ENCODE measurements at places on chromosomes 12 and 14. TPM values are rescaled to one million over a fixed set of nuclear protein-coding genes. Genes with fewer than 3 reads are reported as not detected.

MIP gene
- total RNA-seq: not detected

IL23A gene
- total RNA-seq: not detected

CLEC9A gene
- not detected for total RNA-seq

SPRYD4 gene
- 3.6 TPM for total RNA-seq

B3GNT4 gene
- total RNA-seq: not detected

PLEKHH1 gene
- 3.7 TPM for total RNA-seq

TPPP2 gene
- 1.6 TPM for total RNA-seq

GRCh38 chr12:95393191-95393790 lies 80.7 kb upstream of the METAP2 start:
- H3K4me1 ChIP-seq: no peaks in the 10 kb centered on the region
- no peaks in the 10 kb centered on the region for H3K36me3 ChIP-seq
- no peak overlapping the region for H3K4me3 ChIP-seq
- no peak overlapping the region for H3K27ac ChIP-seq

DNA sequence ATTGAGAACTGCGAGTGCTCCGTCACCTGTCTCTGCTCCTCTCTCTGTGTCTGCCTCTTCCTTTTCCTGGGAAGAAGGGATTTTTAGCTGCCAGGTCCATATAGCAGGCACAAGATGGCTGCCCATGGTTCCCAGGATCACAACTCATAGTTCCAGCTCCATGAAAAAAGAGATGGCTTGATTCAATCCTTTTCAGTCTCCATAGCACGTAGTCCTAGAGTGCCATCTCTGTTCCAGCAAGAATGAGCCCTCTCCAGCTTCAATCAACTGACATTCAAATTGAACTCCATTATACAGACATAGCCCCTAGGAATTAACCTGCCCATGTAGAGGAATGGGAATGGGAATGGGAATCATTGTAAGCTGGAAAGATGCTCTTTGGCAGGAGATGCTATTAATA lies 34.7 kb upstream of the RTRAF start:
- H3K27ac ChIP-seq: no peak overlapping the region
- peaks cover 12% of the 10 kb centered on the region for H3K36me3 ChIP-seq
- no peaks in the 10 kb centered on the region for H3K27me3 ChIP-seq
- H3K4me3 ChIP-seq: no peak overlapping the region
- H3K4me1 ChIP-seq: peaks cover 12% of the 10 kb centered on the region

GRCh38 chr12:101021911-101022388 lies 188.1 kb downstream of the SLC5A8 start:
- H3K4me1 ChIP-seq: no peaks in the 10 kb centered on the region
- no peak for DNase-seq
- no peak overlapping the region for H3K4me3 ChIP-seq
- no peaks in the 10 kb centered on the region for H3K36me3 ChIP-seq

- H3K27me3 ChIP-seq: no peaks in the 10 kb centered on the region
- no peaks in the 10 kb centered on the region for H3K4me1 ChIP-seq
- no peak overlapping the region for H3K27ac ChIP-seq
- no peak overlapping the region for H3K4me3 ChIP-seq
- no peak for DNase-seq
- peaks cover 100% of the 10 kb centered on the region for H3K36me3 ChIP-seq
Measured at GRCh38 chr12:108526482-108527165, 11.5 kb downstream of the FICD start.

DNA sequence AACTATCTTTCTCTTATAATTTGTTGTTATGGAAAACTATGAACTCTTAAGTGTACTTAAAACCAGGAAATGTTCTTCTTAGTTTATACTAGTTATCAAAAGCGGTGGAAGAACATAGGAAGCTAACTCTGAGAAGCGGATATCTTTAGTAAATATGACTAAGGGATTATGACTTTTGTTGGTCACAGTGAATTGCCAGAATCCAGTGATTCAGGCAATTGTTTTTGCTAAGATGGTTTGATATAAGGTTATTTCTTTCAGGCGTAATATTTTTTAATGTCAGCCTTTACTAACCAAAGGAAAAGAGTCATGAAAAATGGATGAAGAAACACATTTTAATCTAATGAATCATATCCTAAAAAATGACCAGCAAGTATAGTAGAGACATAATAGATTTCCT lies 473.5 kb downstream of the FOXG1 start:
- H3K27me3 ChIP-seq: no peaks in the 10 kb centered on the region
- no peak overlapping the region for H3K4me3 ChIP-seq
- H3K27ac ChIP-seq: no peak overlapping the region
- DNase-seq: no peak
- no peaks in the 10 kb centered on the region for H3K36me3 ChIP-seq
- no peaks in the 10 kb centered on the region for H3K4me1 ChIP-seq

GRCh38 chr12:132218915-132219314 lies 74.7 kb downstream of the NOC4L start:
- no peak overlapping the region for H3K27ac ChIP-seq
- H3K36me3 ChIP-seq: no peaks in the 10 kb centered on the region
- peaks cover 78% of the 10 kb centered on the region for H3K27me3 ChIP-seq
- no peak overlapping the region for H3K4me3 ChIP-seq
- DNase-seq: no peak

DNA sequence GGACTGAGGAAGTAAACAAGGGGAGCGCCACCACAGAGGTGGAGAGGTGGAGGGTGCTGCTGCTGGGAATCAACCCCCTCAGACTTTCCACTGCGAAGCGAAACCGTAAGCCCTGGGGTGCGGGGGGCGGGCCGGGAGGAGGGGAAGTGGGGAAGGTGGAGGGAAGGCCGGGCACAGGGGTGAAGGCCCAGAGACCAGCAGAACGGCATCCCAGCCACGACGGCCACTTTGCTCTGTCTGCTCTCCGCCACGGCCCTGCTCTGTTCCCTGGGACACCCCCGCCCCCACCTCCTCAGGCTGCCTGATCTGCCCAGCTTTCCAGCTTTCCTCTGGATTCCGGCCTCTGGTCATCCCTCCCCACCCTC lies at the start of gene LAG3:
Gene LAG3, plus strand, starts transcription at position 190 of the 365 bp plus-strand sequence. CDS start 333 bp downstream, outside the sequence.
- peaks cover 13% of the 10 kb centered on the region for H3K36me3 ChIP-seq
- peak within 1 kb of the TSS; percentile 33 for H3K27ac ChIP-seq
- DNase-seq: no peak
- peaks cover 29% of the 10 kb centered on the region for H3K27me3 ChIP-seq
- peaks cover 39% of the 10 kb centered on the region for H3K4me1 ChIP-seq

DNA sequence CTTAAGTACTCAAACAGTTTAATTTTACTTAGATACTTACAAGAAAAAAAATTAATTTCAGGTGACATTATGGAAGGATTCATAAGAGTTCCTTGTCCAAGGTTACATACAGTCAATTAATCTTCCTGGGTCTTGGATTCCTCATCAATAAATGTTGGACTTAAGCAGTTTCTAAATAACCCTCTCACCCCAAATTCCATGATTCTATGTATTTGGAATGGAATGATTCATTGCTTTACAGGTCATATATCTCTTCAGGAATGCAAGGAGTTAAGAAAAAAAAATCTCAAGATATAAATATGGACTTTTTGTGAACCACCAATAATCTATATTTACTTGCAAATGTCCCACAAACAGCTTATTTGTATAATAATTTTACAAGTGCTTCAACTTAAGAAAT lies 84.2 kb upstream of the BMP4 start:
- H3K27ac ChIP-seq: no peak overlapping the region
- no peaks in the 10 kb centered on the region for H3K27me3 ChIP-seq
- no peak overlapping the region for H3K4me3 ChIP-seq

DNA sequence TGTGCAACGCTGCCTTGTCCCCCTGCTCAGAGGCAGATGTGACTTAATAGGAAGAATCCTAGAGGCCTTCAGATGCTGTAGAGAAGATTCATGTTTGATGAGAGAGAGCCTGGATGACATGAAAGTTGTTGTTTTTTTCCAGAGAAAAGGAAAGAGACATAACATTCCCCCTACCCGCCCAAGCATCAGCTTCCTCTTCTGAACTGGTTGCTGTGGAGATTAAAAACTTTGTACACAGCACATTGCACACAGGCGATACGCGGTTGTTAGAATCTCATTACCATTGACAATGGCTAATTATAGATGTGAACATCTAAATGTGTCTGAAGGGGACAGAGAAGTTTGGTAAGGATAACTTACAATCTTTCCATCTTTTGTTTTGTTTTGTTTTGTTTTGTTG lies 13.6 kb upstream of the ETFBKMT start:
- no peaks in the 10 kb centered on the region for H3K27me3 ChIP-seq
- peaks cover 4% of the 10 kb centered on the region for H3K4me1 ChIP-seq
- H3K27ac ChIP-seq: no peak overlapping the region
- no peaks in the 10 kb centered on the region for H3K36me3 ChIP-seq

- H3K27ac ChIP-seq: peak overlapping the region; percentile 31
- no peak overlapping the region for H3K4me3 ChIP-seq
- peaks cover 38% of the 10 kb centered on the region for H3K4me1 ChIP-seq
- no peak for DNase-seq
Measured at GRCh38 chr12:110373425-110373824, 30.1 kb downstream of the ANAPC7 start.

DNA sequence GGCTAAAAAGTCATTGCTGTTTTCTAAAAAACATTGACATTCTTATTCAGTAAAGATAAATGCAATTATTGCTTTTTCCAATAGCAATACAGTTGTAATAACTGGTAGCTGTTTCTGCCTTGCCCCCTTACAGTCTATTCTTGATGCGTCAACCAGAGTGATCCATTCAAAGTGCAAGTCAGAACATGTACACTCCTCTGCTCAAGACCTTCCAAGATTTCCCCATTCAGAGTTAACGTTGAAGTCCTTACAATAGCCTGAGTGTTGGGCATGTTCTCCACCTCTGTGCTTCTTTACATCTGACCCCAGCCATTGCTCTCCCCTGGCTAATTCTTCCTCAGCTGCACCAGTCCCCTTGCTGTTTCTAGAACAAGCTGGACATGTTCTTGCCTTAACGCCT lies 24.3 kb downstream of the VRK1 start:
- H3K27ac ChIP-seq: no peak overlapping the region
- H3K4me3 ChIP-seq: no peak overlapping the region
- DNase-seq: no peak
- H3K36me3 ChIP-seq: no peaks in the 10 kb centered on the region
- H3K27me3 ChIP-seq: no peaks in the 10 kb centered on the region

- no peaks in the 10 kb centered on the region for H3K36me3 ChIP-seq
- no peak for DNase-seq
- H3K27ac ChIP-seq: no peak overlapping the region
- no peaks in the 10 kb centered on the region for H3K27me3 ChIP-seq
- H3K4me3 ChIP-seq: no peak overlapping the region
- H3K4me1 ChIP-seq: no peaks in the 10 kb centered on the region
Measured at GRCh38 chr14:27686137-27686536, 1080.5 kb upstream of the FOXG1 start.

GRCh38 chr12:76220980-76221379 lies 127.2 kb downstream of the BBS10 start:
- DNase-seq: no peak
- no peak overlapping the region for H3K4me3 ChIP-seq
- H3K27ac ChIP-seq: no peak overlapping the region
- H3K27me3 ChIP-seq: peaks cover 6% of the 10 kb centered on the region
- no peaks in the 10 kb centered on the region for H3K4me1 ChIP-seq

- H3K4me1 ChIP-seq: no peaks in the 10 kb centered on the region
- DNase-seq: no peak
- no peak overlapping the region for H3K4me3 ChIP-seq
- no peaks in the 10 kb centered on the region for H3K27me3 ChIP-seq
- H3K36me3 ChIP-seq: no peaks in the 10 kb centered on the region
- no peak overlapping the region for H3K27ac ChIP-seq
Measured at GRCh38 chr12:80655751-80656150, 51.7 kb upstream of the MYF6 start.

DNA sequence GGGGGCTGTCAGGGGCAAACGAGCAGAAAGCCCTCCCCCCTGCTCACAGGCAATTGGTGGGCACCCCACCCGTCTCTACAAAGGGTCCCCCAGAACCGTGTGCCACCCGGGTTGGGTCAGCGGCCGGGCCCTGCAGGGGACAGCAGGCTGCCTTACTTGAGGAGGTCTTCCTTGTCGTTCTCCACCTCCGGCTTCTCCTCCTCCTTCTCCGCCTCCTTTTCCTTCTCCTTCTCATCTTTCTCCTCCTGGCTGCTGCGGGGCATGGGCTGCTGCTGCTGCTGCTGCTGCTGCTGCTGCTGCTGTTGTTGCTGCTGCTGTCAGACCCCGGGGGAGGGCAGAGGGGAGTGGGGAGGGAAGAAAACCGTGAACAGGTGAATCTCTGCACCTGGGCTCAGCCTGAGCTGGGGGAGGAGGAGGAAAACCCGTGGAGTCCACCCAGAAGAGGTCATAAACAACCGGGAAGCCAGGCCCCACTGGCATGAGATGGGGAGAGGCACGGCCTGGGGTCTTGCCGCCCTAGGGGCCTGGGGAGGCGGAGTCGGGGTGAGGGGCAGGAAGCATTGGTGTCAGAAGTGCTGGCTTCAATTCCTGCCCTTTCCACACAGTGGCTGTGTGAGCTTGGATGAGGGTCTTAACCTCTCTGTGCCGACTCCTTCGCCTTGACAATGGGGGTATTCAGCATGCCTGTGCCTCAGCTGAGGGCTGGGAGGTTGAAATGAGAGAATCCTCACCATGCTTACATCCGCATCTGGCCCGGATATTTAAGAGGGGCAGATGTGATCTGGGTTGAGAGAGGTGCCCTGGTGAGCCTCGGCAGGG lies 107.6 kb downstream of the RFLNA start:
- no peak for DNase-seq
- H3K4me1 ChIP-seq: peaks cover 68% of the 10 kb centered on the region
- peaks cover 49% of the 10 kb centered on the region for H3K36me3 ChIP-seq
- H3K27me3 ChIP-seq: no peaks in the 10 kb centered on the region

GRCh38 chr14:31440280-31440679 lies 17.0 kb downstream of the DTD2 start:
- no peak overlapping the region for H3K4me3 ChIP-seq
- H3K27ac ChIP-seq: no peak overlapping the region
- DNase-seq: no peak
- H3K27me3 ChIP-seq: no peaks in the 10 kb centered on the region
- H3K4me1 ChIP-seq: peaks cover 16% of the 10 kb centered on the region

DNA sequence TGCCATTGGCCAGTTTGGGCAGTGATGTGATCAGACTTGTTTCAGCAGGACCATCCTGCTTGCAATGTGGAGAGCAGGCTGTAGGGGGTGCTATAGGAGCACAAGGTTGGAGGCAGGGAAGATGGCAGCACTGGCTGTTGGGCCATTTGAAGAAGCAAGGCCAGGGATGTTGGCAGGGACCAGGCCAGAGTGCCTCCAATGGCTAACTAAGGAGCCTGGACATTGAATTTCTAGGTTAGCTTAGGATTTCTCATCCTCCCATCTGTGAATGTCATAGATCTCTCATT lies 23.5 kb downstream of the FGF23 start:
- no peaks in the 10 kb centered on the region for H3K27me3 ChIP-seq
- H3K4me3 ChIP-seq: no peak overlapping the region
- no peak for DNase-seq
- peaks cover 27% of the 10 kb centered on the region for H3K36me3 ChIP-seq
- peak overlapping the region; percentile 55 for H3K27ac ChIP-seq
- peaks cover 12% of the 10 kb centered on the region for H3K4me1 ChIP-seq

DNA sequence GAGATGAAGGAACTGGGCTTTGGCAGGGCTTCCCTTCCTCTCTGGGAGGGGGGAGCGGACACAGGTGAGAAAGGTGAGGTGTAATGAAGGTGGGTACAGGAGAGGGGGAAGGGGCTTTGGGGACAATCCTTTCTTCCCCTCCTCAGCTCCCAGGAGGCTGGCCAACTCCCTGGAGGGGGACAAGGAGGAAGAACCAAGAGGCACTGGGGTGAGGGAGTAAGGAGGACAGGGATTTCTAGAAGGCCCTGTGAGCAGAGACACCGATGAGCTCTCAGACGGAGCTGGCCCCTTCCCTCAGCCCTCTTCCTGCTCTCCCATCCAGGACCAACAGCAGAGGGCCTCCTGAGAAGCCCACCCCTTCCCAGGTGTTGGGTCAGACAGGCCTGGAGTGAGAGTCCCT lies 53.4 kb downstream of the PLEKHG3 start:
- H3K36me3 ChIP-seq: no peaks in the 10 kb centered on the region
- H3K4me1 ChIP-seq: peaks cover 61% of the 10 kb centered on the region
- H3K27me3 ChIP-seq: peaks cover 16% of the 10 kb centered on the region
- H3K27ac ChIP-seq: peak overlapping the region; percentile 72

Measured in left ventricle myocardium inferior (tissue), 1 donor.